ENCODE measurements at places on chromosomes 1 and 21. TPM values are rescaled to one million over a fixed set of nuclear protein-coding genes. Genes with fewer than 3 reads are reported as not detected.
A peak's percentile ranks its signal among the peaks of the same experiment; 100 is the strongest.

GRCh38 chr21:31482460-31482859 lies 138.4 kb upstream of the TIAM1 start:
- no peak for DNase-seq

DNA sequence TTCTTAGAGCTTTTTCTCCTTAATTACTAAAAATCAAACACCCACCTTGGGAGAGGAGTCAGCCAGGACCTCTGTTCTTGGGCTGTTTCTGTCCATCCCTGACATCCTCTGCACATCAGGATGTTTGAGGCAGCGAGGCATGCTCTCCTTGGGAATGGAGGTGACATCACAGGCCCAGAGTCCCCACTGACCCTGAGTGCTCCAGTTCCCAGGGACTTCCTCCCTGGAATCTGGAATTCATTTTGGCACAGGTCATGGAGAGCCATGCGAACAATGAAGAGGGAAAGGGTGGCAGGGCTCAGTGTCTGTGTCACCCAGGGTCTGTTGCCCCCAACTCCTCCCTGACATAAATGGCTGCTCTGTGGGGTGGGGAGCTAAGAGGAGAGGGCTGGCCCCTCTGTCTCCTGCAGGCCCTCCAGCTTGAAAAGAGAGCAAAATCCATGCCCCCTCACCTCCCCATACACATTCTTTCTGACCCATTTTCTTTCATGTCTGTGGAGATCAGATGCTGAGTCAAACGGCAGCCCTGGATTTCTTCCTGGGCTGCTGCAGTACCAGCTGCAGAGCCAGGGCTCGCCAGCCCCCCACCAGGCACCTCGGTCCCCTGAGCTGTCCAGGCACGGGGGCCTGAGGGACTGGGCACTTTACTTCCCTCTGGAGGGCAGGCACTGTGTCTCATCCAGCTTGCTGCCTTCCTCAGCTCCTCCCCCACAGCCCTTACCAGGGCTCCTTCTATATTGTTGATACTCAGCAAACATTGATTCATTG lies 102.0 kb downstream of the NMNAT2 start:
- DNase-seq, result no peak

- no peak for DNase-seq
Measured at GRCh38 chr1:68204977-68205630, 27.2 kb downstream of the WLS start.

GRCh38 chr1:207333009-207333600 lies 11.6 kb downstream of the CD55 start:
- no peak for DNase-seq

- no peak for DNase-seq
Measured at GRCh38 chr1:93394514-93394913, 48.8 kb downstream of the DR1 start.

- DNase-seq, result no peak
Measured at GRCh38 chr1:3242408-3243260, 173.6 kb downstream of the PRDM16 start.

DNA sequence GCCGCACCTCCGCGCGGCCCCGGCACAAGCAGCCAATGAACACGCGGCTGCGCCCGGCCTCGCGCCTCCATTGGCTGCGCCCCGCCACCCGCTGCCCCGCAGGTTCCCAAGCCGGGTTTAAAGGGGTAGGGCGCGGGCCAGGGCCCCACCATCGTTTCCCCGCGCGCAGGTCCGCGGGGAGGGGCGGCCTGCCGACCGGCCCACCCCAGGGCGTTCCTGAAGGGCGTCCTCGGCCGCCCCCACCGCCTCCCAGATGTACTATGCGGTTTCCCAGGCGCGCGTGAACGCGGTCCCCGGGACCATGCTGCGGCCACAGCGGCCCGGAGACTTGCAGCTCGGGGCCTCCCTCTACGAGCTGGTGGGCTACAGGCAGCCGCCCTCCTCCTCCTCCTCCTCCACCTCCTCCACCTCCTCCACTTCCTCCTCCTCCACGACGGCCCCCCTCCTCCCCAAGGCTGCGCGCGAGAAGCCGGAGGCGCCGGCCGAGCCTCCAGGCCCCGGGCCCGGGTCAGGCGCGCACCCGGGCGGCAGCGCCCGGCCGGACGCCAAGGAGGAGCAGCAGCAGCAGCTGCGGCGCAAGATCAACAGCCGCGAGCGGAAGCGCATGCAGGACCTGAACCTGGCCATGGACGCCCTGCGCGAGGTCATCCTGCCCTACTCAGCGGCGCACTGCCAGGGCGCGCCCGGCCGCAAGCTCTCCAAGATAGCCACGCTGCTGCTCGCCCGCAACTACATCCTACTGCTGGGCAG lies at the start of gene OLIG1:
TSS of gene OLIG1 (plus strand) at position 148 of the 750 bp plus-strand sequence. CDS start at position 254, 106 bp downstream.
- no peak for DNase-seq

DNA sequence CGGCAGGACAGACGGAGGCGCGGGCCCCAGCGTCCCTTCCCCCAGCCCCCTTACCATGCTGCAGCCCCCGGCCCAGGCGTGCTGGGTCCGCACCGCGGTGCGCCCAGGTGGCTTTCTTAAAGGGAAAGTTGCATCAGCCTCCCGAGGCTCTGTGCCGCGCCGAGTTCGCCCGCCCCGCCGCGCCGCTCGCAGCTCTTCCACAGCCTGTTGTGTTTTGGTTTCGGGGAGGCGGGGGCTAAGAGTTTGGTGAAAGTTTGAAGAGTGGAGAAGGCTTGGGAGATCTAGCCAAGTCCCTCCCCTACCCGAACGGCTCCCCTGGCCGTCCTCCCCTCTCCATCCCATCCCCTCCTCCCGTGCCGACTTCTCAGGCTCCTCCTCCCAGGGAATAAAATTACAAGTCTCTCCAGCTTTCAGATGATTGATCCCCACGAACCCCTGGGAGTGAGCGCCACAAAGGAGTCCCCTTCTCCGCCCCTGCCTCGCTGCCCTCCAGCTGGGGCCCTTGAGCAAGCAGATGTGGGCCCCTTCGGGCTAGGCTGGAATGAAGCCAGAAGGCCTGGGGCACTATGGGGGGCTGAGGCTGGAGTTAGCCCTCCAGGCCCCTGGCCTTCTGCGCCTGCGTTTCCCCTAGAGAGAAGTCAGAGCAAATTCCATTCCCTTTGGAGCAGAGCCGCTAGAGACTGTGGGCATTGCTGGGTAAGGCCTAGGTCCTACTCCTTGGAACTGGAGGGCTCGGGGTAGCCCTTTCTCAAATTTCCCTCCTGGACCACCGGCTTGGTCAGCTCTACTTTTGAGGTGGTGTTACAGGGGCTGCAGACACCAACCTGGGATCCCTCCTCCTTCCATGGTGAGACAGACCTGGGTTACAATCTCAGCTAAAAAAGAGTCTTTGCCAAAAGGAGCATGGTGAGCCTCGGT lies at the start of gene SLC6A9:
TSS of gene SLC6A9 (minus strand) at position 211 of the 918 bp plus-strand sequence. CDS start 7,185 bp downstream, outside the sequence.
- no peak for DNase-seq

- no peak for DNase-seq
Measured at GRCh38 chr1:176989754-176990153, 174.8 kb downstream of the ASTN1 start.

- no peak for DNase-seq
Measured at GRCh38 chr21:40902299-40902698, 55.3 kb upstream of the DSCAM start.

GRCh38 chr1:199152676-199153075 lies 513.8 kb downstream of the PTPRC start:
- DNase-seq, result no peak

DNA sequence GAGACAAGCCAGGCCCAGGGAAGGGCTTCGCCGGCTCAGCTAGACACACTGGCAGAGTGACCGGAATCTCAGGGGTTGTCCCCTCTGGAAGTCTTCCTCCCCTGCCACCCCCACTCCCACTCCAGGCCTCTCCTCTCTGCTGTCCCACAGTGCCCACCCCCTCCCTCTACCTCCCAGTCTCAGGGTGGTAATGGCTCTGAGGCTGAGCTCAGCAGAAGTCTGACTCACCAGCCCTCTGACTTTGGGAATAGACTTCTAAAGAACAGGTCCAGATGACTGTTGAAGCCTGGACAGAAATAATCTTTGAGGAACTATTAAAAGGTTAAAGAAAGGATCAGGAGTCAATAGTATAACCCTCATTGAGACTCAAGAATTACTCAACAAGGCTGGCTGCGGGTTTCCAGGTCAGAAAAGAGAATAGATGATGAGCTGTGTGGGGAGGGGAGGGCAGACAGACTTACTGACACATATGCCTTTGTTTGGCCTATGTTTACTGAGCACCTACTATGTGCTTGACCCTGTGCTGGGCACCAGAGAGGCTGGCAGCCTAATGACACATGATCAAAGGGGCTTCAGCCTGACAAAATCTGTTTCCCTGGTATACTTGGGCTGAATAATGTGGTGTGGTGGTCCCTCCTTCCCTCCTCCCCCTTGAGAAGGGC lies 8.2 kb downstream of the HCRTR1 start:
- DNase-seq, result peak; percentile 25

DNA sequence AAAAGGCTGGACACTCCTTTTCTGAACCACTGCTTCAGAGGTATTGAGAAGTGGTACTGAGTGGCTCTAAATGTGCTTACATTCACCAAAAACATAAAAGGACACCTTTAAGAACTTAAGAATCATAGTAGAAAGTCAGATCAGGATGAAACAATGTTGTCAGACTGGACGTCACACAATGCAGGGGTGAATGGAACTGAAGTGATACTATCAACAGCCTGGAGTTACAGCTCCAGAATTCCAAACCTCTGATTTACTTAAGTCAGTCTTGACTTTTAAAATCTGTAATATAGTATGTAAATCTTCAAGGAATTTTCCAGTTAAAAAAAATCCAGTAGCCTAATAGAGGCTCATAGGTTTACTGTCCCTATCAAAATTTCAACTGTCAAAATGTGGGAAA lies 19.3 kb downstream of the ELK4 start:
- no peak for DNase-seq

DNA sequence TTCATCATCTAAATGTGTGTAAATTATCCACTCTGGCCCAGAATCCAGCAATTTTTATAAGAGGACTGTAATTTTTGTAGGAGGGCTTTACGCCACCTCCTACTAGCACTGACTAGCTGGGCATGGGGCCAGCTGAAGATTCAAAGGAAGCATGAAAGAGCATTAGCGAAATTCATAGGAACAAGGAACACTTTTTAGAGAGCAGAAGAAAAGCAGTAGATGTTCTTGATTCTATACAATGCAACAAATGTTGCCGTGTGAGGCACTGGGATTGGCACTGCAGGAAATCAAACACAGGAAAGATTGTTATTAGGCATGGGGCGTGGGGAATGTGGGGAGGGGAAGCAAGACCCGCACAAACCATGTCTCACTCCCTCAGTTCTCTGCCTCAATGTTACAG lies 58.4 kb upstream of the PARP1 start:
- no peak for DNase-seq

DNA sequence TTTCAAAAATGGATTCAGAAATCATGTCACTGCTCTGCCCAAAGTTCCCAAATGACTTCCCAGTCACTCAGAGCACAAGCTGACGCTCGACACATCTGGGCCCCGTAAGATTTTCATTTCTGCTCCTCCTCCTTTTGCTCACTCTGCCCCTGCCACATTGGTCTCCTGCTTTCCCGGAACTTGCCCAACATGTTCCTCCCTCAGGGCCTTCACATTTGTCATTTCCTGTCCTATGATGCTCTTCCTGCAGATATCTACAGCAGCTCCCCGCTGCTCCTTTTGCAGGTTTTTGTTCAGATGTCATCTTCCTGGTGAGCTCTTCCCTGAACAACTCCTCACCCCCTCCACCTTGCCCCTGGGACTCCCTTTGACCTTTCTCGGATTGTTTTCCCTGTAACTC lies 58.5 kb upstream of the IVNS1ABP start:
- no peak for DNase-seq

DNA sequence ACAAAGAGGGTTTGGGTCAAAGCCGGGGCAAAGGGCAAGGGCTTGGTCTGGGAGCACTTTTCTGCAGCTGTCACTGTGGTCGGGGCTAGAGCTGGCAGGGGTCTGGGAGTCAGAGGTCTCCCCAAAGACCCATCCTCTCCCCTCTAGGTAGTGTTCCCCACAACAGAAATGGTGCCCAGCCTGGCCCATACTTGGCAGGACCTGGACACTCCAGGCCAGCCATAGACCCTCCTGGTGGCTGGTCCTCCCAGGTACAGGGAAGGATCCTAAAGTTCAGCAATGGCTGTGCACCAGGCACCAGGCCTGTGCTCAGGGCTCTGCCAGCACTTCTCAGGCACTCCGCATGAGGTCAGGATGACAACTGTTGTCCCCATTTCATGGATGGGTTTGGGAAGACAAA lies 11.0 kb downstream of the ESPN start:
- no peak for DNase-seq

DNA sequence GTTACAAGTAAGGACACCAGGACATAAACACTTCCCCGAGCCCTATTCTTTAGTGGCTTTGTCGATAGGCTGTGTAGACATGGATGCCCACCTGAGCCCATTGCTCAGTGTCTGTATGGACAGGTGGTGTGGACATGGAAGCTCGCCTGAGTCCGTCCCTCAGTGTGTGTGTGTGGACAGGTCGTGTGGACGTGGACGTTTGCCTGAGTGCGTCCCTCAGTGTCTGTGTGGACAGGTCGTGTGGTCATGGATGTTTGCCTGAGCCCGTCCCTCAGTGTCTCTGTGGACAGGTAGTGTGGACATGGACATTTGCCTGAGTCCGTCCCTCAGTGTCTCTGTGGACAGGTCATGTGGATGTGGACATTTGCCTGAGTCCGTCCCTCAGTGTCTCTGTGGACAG lies 38.7 kb upstream of the COL6A2 start:
- DNase-seq, result peak; percentile 9

- DNase-seq, result no peak
Measured at GRCh38 chr1:228280106-228280901, 72.5 kb downstream of the OBSCN start.

DNA sequence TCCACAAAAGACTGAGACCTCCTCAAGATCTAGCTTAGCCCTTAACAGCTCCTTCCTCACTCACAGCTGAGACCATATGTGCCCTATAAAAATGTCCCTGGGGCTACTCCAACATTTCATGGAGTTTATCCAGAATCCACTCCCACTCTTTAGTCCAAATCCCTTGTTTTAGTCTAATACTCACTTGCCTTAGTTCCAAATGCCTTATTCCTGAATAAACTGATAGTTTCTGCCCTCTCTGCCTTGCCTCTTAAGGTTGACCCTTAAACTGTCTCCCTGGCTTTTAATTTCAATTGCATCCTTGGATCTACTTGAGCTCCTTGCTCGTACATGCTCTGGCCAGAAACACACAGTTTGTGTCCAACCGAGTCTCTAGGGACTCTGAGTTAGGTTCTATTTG lies 47.3 kb upstream of the LYPLAL1 start:
- no peak for DNase-seq

DNA sequence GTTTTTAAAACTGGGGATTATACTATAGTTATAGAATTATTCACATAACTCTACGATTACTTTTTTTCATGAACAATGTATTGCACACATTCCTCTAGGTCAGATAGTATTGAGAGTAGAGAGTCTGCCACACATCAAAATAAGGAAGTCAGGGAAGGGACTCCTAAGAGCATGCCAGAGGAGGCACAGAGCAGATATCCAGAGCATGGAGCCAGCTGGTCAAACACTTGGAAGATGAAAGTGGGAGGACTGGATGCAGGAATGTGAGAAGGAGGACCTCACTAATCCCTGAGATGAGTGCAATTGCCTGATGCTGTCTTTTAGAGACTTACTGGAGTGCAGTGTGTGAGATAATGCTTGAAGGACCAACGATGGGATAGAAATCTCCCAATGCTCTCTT lies 9.6 kb upstream of the RFX5 start:
- DNase-seq, result no peak

- no peak for DNase-seq
Measured at GRCh38 chr21:44418876-44419230, 36.5 kb upstream of the LRRC3 start.

GRCh38 chr1:192518700-192519099 lies 56.9 kb upstream of the RGS1 start:
- DNase-seq, result no peak

CXADR gene
- total RNA-seq, result not detected

CA6 gene
- total RNA-seq, result not detected

ATP1A4 gene
- not detected for total RNA-seq

TSPEAR gene
- not detected for total RNA-seq

IPO9 gene
- 19.5 TPM for total RNA-seq

RGSL1 gene
- not detected for total RNA-seq

Measured in SJSA1 (cell line).